GM23338 (cell line): ENCODE measurements at places on chromosomes 4 and X. TPM values are rescaled to one million over a fixed set of nuclear protein-coding genes. Genes with fewer than 3 reads are reported as not detected.

Gene NIPAL1
- 8.2 and 9.2 TPM in 2 replicates for total RNA-seq

Gene CXCL11
- total RNA-seq = 0.23 and 1.9 TPM in 2 replicates

Gene MAGEB4
- total RNA-seq = not detected in 2 replicates

Gene SYN1
- 4.7 and 6.7 TPM in 2 replicates for total RNA-seq

Gene MTNR1A
- total RNA-seq = 0.66 and 1.4 TPM in 2 replicates

Gene XAGE1B
- not detected in 2 replicates for total RNA-seq

Gene LANCL3
- 0.54 and 1.8 TPM in 2 replicates for total RNA-seq

Gene HSFX3
- not detected in 2 replicates for total RNA-seq

Gene SCFD2
- 15.3 and 17.5 TPM in 2 replicates for total RNA-seq

Gene CENPU
- 77.0 and 88.3 TPM in 2 replicates for total RNA-seq

DNA sequence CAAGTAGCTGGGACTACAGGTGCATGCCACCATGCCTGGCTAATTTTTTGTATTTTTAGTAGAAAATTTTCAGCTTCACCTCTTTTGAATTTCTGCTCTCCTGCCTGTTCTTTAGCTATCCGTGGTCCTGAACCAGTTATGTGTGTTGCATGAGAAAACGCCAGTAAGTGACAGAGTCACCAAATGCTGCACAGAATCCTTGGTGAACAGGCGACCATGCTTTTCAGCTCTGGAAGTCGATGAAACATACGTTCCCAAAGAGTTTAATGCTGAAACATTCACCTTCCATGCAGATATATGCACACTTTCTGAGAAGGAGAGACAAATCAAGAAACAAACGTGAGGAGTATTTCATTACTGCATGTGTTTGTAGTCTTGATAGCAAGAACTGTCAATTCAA, 13.9 kb downstream of the ALB start:
- H3K27me3 ChIP-seq = no peaks in the 10 kb centered on the region
- H3K27ac ChIP-seq = no peak overlapping the region
- DNase-seq = peak; percentile 29
- no peaks in the 10 kb centered on the region for H3K4me1 ChIP-seq

GRCh38 chr4:54368281-54369265, 139.5 kb downstream of the PDGFRA start:
- no peaks in the 10 kb centered on the region for H3K36me3 ChIP-seq
- H3K4me1 ChIP-seq = no peaks in the 10 kb centered on the region
- no peaks in the 10 kb centered on the region for H3K27me3 ChIP-seq
- no peak for DNase-seq
- no peak overlapping the region for H3K27ac ChIP-seq

GRCh38 chrX:49879656-49880277, 483 bp downstream of the USP27X start:
- no peak overlapping the region for H3K27ac ChIP-seq
- no peak for DNase-seq
- H3K4me3 ChIP-seq = peak overlapping the region; percentile 71
- H3K36me3 ChIP-seq = no peaks in the 10 kb centered on the region
- H3K27me3 ChIP-seq = 0 out of 2 replicates have a peak, but pooled peaks cover 2% of the 10 kb centered on the region

- no peaks in the 10 kb centered on the region for H3K27me3 ChIP-seq
- H3K4me3 ChIP-seq = no peak overlapping the region
- no peaks in the 10 kb centered on the region for H3K36me3 ChIP-seq
- no peak overlapping the region for H3K27ac ChIP-seq
Observed at GRCh38 chrX:129823115-129823514, 20.6 kb downstream of the ZDHHC9 start.

DNA sequence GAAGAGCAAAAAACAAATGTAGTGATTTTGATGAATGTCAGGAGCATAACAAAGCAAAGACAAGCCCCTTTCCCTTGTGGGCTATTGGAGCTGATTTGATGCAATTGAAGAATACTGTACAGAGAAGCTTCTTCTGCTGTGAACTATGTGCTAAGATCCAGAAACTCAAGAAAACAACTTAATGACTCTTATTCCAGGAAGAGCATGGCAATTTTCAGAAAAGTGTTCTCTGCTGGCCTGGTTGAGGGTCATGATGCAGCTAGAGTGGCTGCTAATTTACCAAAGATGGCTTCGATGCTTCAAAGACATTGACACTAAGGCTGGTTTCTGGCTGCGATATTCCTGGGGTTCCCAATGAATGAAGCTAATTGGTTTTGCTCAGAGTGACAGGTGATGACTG, 45.8 kb downstream of the TNIP3 start:
- no peak overlapping the region for H3K4me3 ChIP-seq
- no peaks in the 10 kb centered on the region for H3K27me3 ChIP-seq
- no peaks in the 10 kb centered on the region for H3K4me1 ChIP-seq
- no peak for DNase-seq
- H3K27ac ChIP-seq = no peak overlapping the region

GRCh38 chr4:26893491-26893890, 32.9 kb downstream of the STIM2 start:
- no peaks in the 10 kb centered on the region for H3K36me3 ChIP-seq
- no peak for DNase-seq
- no peak overlapping the region for H3K4me3 ChIP-seq
- H3K4me1 ChIP-seq = no peaks in the 10 kb centered on the region

- peak overlapping the region; percentile 77 for H3K4me3 ChIP-seq
- no peak overlapping the region for H3K27ac ChIP-seq
- H3K36me3 ChIP-seq = no peaks in the 10 kb centered on the region
- DNase-seq = peak; percentile 62
- no peaks in the 10 kb centered on the region for H3K27me3 ChIP-seq
Observed at GRCh38 chrX:53089224-53089842, 4.6 kb upstream of the KANTR start.

DNA sequence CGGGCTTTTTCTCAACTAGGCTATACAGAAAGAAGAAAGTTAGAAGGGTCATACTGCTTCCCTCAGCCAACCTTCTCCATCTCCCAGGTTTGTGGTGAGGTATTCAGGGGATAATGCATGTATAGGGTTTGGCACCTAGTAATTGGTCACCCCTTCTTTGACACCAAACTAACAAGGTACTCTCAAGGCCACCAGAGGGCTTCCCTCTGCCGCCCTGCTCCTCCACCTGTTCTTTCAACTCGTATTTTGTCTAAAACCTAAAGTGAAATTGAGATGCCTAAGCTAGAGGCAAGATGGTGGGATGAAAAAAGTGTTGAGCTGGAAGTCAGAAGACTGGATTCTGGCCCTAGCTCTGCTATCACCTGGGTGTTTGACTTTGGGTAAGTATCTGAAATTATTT, 22.0 kb downstream of the CT47C1 start:
- H3K27ac ChIP-seq = no peak overlapping the region
- H3K36me3 ChIP-seq = no peaks in the 10 kb centered on the region
- peak; percentile 21 for DNase-seq
- H3K4me1 ChIP-seq = no peaks in the 10 kb centered on the region; the same call in 1 of the 2 replicates
- no peak overlapping the region for H3K4me3 ChIP-seq

GRCh38 chr4:138979742-138980141, 35.8 kb upstream of the NOCT start:
- H3K27me3 ChIP-seq = no peaks in the 10 kb centered on the region
- no peak overlapping the region for H3K4me3 ChIP-seq
- H3K36me3 ChIP-seq = no peaks in the 10 kb centered on the region
- H3K4me1 ChIP-seq = peaks cover 39% of the 10 kb centered on the region
- H3K27ac ChIP-seq = no peak overlapping the region

- H3K4me3 ChIP-seq = no peak overlapping the region
- no peaks in the 10 kb centered on the region for H3K36me3 ChIP-seq
- no peaks in the 10 kb centered on the region for H3K27me3 ChIP-seq
- no peaks in the 10 kb centered on the region for H3K4me1 ChIP-seq
- no peak overlapping the region for H3K27ac ChIP-seq
Observed at GRCh38 chr4:149466446-149466845, 349.2 kb downstream of the IQCM start.

DNA sequence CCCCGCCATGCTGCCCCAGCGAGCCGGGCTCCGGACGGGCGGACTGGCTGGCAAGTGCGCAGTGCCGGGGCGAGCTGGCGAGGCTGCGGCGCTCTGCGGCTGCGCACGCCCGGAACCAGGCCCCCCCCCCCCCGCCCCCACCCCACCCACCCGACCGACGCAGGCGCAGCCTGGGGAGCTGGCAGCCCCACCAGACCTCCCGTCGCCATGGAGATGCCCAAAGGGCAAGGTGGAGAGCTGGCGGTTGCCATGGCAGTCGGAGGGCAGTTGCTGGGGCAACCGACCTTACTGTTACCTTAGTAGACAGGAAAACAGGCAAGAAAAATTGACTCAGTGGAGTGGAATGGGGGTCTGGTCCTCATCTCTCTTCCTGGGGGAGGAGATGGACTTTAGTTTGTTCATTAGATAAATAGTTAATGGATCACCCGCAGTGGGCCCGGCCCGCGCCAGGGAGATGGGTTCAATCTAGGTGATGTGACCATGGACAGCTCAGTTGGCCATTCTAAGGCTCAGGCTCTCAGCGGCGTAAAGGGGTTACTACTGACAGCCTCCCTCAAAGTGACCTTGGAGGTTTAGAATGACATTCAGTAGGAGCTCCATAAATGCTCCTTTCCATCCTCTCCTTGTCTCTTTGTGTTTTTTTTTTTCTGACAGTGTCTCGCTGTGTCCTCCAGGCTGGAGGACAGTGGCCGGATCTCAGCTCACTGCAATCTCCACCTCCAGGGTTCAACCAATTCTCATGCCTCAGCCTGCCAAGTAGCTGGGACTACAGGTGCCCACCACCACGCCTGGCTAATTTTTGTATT, at the start of gene PCSK1N:
PCSK1N (minus strand) TSS at position 87 of the 806 bp plus-strand sequence; CDS start at position 9, 78 bp downstream.
- H3K4me1 ChIP-seq = no peaks in the 10 kb centered on the region
- DNase-seq = peak; percentile 61
- H3K27me3 ChIP-seq = peaks cover 55% of the 10 kb centered on the region
- no peaks in the 10 kb centered on the region for H3K36me3 ChIP-seq

DNA sequence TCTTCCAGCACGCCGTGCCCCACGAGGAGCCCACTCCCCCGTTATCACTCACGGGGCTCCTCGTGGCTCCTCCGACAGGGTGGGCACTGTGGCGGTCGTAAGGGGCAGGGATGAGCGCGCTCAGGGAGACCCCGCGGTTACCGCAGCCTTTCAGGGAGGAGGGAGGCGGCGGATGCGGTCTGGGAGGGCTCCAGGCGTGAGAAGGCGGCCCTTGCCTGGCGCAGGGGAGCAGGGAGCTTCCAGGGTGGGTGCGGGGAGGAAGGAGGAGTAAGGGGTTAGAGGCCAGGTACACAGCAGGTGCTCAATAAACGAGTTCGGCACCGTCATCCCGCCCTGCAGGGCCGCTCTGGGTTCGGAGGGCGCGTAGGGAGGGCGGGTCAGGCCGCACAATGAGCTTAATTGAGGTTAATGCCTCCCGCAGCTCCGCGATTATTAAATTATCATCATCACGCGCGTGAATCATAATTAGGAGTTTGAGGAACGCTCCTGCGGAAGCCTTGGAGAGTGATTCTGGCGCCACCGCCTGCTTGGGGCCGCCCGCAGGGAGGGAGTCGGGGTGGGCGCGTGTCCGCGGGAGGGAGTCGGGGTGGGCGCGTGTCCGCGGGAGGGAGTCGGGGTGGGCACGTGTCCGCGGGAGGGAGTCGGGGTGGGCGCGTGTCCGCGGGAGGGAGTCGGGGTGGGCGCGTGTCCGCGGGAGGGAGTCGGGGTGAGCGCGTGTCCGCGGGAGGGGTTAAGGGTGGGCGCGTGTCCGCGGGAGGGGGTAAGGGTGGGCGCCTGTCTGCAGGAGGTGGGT, 7.6 kb upstream of the NKX1-1 start:
- no peaks in the 10 kb centered on the region for H3K4me1 ChIP-seq
- H3K36me3 ChIP-seq = no peaks in the 10 kb centered on the region
- peaks cover 52% of the 10 kb centered on the region for H3K27me3 ChIP-seq
- peak overlapping the region; percentile 34; the same call in 1 of the 2 replicates for H3K4me3 ChIP-seq

DNA sequence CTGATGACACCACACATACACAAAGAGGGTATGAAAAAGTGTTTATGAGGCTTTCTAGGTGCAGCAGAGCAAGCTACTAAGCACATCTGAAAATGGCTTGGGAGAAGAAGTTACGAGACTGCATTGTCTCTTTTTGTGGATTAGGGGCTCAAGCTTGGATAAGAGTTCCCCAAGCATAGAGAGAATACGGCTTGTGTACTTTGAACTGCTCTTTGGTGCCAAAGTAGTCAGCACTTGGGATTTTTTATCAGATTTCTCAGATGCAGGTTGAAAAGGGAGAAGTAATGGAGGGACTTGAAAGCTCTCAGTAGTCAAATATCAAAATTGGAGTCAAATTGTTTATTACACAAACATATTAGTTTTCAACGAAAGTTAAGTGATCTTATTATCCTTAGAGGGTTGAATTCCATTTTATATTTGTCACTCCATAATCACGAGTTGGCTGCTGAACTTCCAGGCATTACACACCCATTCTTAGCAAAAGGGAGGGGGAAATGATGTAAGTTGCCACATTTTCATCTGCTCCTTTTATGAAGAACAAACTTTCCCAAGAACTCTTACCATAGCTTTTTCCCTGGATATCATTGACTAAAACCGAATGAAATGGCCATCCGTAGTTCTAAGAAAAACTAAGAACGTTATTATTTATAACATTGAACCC, 1904.9 kb downstream of the PCDH7 start:
- no peak overlapping the region for H3K4me3 ChIP-seq
- H3K36me3 ChIP-seq = no peaks in the 10 kb centered on the region
- H3K27ac ChIP-seq = no peak overlapping the region
- no peaks in the 10 kb centered on the region for H3K4me1 ChIP-seq
- no peaks in the 10 kb centered on the region for H3K27me3 ChIP-seq

- H3K4me1 ChIP-seq = no peaks in the 10 kb centered on the region; the same call in 1 of the 2 replicates
- DNase-seq = no peak
- H3K36me3 ChIP-seq = no peaks in the 10 kb centered on the region
- no peak overlapping the region for H3K4me3 ChIP-seq
Observed at GRCh38 chr4:15577508-15577907, 77.6 kb downstream of the FBXL5 start.

DNA sequence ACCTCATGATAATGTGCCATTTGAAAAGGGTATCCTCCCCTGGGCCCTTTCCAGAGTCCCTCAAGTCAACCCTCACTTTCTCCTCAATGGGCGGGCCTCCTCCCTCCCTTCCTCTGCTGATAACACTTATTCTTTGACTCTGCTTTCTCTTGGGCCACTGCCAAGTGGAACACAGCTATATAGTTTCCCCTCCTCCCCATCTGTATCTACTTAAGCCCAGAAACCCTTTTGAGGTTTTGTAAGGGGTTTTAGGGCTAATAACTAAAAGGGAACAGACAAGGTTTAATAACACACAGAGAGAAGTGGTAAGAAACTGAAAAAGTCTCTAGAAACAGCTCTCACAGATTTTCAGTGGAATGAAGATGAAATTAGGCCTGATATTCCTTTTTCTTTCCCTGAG, 116.7 kb downstream of the GPC3 start:
- H3K27me3 ChIP-seq = no peaks in the 10 kb centered on the region
- no peak for DNase-seq

DNA sequence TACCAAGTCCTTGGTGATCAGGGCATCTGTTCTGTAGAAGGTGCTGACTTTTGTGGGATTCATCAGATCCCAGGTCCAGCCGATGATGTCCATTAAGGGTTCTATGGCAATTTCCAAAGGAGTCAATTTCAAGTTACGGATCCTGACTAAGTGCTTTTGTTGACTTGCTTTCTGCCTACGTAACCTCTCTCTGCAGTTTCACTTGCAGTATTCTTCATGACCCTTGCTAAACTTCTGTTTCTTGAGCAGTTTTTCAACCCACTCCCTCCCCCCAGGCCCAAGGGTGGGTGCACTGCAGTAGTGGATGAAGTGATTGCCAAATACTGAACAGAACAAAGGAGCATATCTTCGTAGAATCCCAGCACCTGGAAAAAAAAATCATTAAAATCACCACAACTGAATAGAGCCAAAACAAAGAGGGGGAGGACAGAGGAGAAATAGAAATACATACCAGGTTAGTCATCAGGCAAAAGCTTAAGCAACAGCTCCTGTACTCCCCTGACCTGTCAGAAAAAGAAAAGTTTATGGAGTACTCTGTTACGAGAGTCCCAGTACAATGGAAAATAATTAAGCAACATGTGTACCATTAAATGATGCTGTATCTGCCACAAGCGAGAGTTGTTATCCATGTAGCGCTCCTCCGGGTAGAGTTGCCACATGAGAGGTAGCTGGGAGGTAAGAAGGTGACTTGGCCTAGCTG, 5.8 kb downstream of the CMC4 start:
- no peak overlapping the region for H3K4me3 ChIP-seq
- no peaks in the 10 kb centered on the region for H3K4me1 ChIP-seq
- DNase-seq = no peak
- H3K27me3 ChIP-seq = no peaks in the 10 kb centered on the region
- no peak overlapping the region for H3K27ac ChIP-seq
